GM13976 (cell line): ENCODE measurements at places on chromosomes 13 and 19.

GRCh38 chr19:4234862-4235201, 5.5 kb downstream of the EBI3 start:
- DNase-seq: no peak

DNA sequence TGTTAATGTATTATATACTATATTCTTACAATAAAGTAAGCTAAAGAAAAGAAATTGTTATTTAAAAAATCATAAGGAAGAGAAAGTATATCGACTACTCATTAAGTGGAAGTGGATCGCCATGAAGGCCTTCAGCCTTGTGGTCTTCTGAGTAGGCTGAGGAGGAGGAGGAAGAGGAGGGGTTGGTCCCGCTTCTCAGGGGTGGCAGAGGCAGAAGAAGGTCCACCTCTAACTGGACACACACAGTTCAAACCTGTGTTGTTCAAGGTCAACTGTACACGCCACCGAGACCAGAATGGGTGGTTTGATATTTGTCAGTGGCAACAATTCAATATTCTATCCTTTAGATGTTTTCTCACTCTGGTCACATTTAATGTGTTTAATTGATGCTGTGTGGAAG, 67.2 kb downstream of the ALOX5AP start:
- no peak for DNase-seq

- no peak for DNase-seq
Measured at GRCh38 chr13:37442996-37443395, 155.6 kb downstream of the POSTN start.

DNA sequence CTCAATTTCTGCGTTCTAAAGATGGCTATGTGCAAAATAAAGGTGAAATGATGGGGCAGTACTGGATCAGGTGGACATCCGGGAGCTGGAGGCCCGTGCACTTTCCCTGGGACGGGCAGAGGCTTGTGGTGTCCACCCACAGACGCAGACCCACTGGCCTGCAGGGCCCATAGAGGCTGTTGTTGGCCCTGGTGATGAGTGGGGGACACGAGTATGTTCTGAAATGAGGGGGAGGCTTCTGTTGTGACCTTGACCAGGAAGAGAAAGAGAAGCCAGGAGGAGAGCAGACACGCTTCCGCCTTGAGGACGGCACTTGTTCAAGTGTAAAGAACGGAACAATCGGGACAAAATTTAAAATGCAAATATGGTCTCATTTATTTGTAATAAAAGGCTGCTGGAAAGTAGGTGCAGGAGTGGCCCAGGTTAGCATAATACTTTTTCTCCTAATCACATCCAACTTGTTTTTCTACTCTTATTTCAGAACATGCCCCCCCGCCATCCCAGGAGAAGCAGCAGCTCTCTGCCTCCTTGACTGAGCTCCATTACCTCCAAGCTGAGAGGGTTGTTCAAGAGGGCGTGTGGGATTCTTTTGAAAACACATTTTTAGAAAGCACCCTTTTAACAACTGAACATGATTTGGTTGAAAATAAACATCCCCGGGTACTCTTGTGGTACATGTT, 27.1 kb downstream of the ATP11A start:
- no peak for DNase-seq

- no peak for DNase-seq
Measured at GRCh38 chr13:37211487-37211886, 106.0 kb upstream of the CSNK1A1L start.

- no peak for DNase-seq
Measured at GRCh38 chr13:114048443-114048842, 74.6 kb upstream of the C13orf46 start.

- DNase-seq: no peak
Measured at GRCh38 chr13:37816276-37816675, 53.3 kb downstream of the TRPC4 start.

DNA sequence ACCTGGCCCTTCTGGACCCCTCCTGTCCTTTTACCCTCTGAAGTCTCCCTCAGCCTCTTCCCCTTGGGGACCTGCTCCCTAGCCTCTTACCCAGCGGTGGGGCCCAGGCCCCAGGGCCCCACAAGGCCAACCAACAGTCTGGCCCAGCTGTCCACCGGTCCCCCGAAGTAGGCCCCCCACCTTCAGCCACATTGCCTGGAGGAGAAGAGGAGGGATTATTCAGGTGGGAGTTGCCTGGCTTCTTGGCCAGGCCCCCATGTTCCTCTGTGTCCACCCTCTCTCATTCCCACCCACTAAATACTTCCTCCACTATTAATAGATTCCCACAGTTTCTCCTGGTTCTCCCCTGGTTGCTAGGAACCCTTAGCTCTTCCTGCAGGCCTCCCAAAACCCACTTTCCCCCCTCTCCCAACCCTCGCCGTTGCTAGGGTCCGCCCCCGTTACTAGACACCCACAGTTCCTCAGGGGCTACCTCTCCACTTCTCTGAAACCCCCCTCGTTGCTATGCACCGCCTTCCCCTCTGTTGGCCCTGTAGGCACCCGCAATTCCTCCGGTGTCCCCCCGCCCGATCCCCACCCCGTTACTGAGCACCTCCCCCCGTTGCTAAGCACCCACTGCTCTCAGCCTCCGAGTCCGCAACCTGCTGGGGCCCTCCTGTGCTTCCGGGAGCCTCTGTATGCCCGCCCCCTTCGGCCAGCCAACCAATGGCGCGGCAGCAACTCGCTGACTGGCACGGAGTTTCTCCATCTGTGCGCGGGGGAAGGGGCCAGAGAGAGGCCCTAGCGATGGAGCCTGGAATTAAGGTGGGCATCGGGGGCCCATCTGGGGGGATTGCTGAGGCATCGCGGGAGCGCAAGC, 2.0 kb downstream of the COQ8B start:
- DNase-seq: peak; percentile 96

- no peak for DNase-seq
Measured at GRCh38 chr19:41917676-41918075, 10.6 kb downstream of the ERFL start.

GRCh38 chr19:9667898-9668297, 7.0 kb downstream of the ZNF562 start:
- DNase-seq: no peak

DNA sequence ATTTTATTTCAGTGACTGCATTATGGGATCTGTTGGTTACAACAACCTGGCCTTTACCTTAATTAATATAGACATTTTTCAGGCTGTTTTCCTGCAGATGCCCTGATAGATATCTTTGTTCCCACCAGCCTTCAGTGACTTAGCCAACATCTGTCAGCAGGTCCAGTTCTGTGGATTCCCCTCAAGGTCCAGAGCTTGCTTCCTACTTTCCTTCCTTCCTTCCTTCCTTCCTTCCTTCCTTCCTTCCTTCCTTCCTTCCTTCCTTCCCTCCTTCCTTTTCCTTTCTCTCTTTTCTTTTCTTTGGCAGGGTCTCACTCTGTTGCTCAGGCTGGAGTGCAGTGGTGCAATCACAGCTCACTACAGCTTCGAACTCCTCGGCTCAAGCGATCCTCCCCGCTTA, 14.4 kb upstream of the CYP2B6 start:
- no peak for DNase-seq

DNA sequence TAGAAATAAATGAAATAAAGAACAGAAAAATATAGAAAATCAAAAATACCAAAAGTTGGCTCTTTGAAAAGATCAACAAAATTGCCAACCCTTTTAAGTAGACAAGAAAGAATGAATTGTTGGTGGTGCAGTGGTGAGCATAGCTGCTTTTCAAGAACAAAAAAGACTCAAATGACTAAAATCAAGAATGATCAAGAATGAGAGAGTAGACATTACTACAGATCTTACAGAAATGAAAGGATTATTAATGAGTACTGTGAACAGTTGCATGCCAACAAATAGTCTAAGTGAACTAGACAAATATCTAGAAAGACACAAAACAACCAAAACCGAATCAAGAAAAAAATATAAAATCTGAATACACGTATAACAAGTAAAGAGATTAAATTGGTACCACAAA, 53.9 kb downstream of the FNDC3A start:
- DNase-seq: no peak

DNA sequence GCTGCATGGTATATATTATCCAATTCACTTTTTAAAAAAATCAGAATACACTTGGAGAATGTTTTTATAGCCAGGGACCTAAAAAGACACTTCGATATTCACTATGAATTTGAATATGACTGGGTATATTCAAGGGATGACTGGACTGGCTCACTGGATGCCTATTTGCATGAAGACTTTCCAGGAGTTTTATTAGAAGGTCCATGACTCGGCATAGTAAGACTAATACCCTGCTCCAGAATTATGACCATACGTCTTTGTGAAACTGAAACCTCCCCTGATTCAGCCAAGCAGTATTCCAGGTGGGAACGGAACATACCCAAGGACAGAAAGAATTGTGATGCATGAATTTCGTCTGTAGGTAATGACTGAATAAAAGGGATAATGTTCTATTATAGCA, 3.9 kb upstream of the FAM216B start:
- no peak for DNase-seq

DNA sequence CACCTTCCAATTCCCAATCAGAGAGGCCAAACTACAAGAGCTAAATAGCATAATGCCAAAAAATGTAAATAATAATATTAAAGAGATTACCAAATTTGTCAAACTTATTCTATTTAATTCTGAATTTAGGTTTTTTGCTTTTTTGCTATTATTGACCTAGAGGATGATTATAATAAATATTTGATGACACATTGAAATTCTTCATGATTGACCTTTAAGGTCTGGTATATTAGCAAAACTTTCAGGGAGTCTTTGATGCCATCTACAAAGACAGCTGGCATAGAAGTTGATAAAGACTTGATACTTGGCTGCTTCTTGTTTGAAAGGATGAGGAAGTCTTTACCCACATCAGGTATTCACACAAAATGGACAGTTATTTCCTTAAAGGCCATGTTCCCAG, 659.8 kb upstream of the GPC6 start:
- no peak for DNase-seq

- no peak for DNase-seq
Measured at GRCh38 chr19:40954573-40954972, 36.5 kb upstream of the CYP2B6 start.

GRCh38 chr13:22839603-22840530, 340.9 kb upstream of the SGCG start:
- no peak for DNase-seq

- no peak for DNase-seq
Measured at GRCh38 chr19:10203686-10204085, 8.9 kb upstream of the DNMT1 start.

DNA sequence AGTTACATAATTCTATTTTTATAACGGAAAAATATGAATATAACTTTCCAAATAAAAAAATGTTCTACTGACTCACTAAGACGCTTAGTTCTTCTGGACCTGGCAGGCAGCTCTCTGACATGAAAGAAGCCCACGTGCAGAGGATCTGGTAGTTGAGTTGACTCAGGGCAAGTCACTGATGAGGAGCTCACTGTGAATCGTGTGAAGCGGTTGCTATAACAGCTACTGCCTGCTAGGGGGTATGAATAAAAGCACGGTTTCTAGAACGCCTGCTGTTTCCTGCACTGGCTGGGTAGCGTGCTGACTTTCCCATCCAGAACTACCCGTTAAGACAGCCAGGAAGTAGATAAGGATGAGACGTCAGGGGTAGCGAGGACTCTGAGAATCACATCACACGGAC, 54.7 kb upstream of the WASF3 start:
- no peak for DNase-seq

GRCh38 chr13:48131533-48131932, 36.6 kb upstream of the MED4 start:
- DNase-seq: no peak

GRCh38 chr19:33872445-33873320, 76.0 kb downstream of the KCTD15 start:
- DNase-seq: no peak

DNA sequence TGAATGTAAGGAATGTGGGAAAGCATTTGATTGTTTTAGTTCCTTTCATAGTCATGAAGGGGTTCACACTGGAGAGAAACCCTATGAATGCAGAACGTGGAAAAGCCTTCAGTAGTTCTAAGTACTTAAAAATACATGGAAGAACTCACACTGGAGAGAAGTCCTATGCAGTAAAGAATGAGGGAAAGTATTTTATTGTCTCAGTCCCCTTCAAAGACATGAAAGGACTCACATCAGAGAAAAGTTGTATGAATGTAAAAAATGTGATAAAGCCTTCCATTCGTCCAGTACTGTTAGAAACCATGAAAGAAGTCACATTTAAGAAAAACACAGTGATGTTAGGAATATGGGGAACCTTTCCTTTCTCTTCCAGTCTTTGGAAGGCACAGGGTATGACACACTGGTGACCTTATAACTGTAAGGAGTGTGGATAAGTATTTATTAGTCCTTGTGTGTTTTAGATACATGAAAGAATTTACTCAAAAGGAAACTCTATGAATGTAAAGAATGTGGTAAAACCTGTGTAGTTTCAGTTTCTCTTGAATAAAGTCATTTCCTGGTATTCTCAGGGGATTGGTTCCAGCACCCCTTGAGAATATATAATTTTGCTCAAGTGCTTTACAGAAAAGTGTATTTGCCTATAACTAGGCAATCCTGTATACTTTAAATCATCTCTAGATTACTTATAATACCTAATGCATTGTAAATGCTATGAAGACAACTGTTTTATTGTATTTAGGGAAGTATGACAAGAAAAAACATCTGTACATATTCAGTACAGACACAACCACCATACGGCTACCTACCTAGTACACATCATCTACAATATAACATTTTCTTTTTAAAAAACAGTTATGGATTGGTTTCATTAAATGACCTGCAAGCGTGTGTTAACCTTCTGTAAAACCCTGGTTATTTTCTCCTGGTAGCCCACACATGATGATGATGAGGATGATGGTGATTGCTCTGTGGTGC, 52.8 kb downstream of the ZNF823 start:
- DNase-seq: no peak

- DNase-seq: no peak
Measured at GRCh38 chr19:5703819-5704818, 14.0 kb downstream of the RPL36 start.

DNA sequence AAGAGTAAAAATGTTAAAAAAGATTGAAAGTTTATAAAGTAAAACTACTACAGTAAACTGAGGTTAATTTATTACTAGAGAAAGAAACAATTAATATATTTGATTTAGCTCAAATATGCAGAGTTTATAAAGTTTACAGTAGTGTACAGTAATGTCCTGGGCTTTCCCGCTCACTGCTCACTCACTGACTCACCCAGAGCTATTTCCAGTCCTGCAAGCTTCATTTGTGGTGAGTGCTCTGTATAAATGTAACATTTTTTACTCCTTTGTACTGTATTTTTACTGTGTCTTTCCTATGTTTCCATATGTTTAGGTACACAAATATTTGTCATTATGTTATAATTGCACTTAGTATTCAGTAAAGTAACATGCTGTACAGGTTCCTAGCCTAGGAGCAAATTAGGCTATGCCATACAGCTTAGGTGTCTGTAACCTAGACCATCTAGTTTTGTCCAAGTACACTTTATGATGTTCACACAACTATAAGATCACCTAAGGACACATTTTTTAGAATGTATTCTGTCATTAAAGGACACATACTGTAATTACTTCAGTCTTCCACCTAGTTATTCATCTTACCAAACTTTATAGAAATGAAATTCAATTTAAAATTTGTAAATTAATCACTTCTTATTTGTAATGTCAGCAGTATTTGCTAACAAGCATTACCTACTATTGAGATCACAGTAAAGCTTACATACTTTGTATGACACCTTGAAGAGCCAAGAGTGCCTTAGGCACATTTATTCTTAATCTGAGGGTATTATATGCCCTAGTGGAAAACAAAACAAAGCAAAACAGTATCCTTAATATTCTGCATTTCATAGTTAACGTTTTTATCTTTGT, 683.4 kb downstream of the PCDH9 start:
- DNase-seq: no peak

- DNase-seq: no peak
Measured at GRCh38 chr13:74871369-74872070, 610.4 kb downstream of the TBC1D4 start.
